ENCODE measurements at places on chromosomes 3 and 15.

- DNase-seq = peak; percentile 27
Measured at GRCh38 chr15:87672309-87673288, 583.9 kb downstream of the NTRK3 start.

GRCh38 chr15:95558131-95558530, 772.4 kb upstream of the NR2F2 start:
- no peak for DNase-seq

DNA sequence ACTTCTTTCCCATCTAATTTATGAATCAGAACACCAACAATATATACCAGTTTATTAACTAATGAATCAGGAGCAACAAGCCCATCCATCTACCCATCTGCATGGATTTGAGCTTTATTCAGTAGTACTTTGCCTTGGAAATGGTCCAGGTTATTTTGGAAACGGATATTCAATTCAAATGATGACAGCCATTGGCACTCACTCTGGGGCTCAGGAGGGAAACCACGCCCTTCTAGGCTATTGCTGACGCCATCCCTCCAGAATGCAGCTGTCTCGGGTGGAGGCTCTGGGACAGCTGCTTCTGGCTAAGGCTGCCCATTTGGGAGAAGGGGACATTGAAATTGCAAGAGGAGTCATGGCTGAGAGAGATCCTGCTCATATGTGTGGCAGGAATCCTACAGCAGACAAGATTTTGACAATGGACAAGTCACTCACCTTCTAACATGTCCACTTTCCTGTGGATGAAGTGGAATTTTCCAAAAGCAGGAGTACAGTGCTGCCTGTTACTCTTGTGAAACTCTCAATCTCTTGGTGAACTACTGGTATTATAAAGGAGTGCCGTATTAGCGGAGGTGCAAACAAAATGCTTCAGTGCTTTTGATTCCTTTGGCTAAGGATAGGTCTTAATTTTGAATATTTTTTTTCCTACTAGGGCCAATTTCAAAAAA, 29.3 kb upstream of the TRAK1 start:
- DNase-seq = peak; percentile 80

- DNase-seq = no peak
Measured at GRCh38 chr3:123818921-123819429, 65.2 kb downstream of the MYLK start.

DNA sequence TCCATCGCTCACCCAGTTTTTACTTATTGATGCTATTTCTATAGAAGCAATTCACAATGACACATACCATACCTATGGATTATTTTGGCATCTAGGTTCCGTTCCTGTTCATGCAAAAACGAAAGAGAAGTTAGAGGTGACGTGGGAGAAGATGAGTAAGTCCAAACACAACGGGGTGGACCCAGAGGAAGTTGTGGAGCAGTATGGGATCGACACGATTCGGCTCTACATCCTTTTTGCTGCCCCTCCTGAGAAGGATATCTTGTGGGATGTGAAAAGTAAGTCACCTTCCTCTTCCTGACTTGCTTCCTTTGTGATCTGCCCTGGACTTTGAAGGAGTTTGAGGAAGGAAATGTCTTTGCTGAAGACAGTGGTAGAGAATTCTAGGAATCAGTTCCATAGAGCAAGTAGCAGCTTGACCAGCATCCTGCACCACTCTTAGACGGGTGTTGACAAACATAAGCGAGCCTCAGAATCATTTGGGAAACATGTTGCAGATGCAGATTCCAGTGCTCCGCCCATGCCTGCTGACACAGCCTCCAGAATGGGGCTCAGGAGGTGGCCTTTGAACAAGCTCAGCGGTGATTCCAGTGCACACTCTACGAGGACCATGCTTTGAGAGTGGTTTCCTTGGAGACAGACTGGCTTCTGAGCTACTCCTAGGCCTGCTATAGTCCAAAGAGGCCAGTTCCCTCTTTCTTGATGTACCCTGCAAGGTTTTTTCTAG, 78.4 kb upstream of the LIMD1 start:
- DNase-seq = no peak

DNA sequence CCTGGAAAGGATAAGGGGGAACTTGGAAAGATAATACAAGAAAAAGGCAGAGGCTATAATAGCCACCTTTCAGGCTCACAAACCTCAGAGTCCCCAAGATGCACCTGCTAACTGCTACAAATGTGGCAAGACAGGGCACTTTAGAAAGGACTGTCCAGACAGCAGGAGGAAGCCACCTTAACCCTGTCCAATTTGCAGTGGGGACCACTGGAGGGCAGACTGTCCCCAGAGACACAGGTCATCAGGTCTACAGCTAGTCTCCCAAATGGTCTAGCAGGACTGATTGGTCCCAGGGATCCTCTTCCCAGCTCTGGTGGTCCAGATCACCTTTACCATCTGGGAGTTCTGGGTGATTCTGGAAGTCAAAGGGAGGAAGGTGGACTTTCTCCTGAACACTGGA, 882.5 kb upstream of the GBE1 start:
- DNase-seq = peak; percentile 4

DNA sequence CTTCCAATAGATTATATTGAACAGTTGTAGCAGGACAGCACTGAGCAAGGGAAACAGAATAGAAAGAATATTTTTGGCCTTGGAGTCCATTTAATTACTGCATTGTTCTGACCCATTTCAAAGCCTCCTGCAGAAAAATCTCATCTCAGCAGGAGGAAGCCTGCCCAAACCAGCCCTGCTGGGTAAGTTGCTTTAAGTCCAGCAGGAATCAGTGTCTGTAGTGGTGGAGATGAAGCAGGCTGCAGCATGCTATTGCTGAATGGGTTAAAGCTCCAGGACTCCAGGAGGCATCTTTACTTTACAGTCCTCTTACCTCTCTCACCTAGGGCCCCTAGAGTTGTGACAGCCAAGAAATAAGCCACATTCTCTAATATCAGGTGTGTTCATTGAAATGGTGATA, 380.3 kb upstream of the THBS1 start:
- no peak for DNase-seq

GRCh38 chr3:31100519-31100918, 206.1 kb upstream of the GADL1 start:
- DNase-seq = no peak

DNA sequence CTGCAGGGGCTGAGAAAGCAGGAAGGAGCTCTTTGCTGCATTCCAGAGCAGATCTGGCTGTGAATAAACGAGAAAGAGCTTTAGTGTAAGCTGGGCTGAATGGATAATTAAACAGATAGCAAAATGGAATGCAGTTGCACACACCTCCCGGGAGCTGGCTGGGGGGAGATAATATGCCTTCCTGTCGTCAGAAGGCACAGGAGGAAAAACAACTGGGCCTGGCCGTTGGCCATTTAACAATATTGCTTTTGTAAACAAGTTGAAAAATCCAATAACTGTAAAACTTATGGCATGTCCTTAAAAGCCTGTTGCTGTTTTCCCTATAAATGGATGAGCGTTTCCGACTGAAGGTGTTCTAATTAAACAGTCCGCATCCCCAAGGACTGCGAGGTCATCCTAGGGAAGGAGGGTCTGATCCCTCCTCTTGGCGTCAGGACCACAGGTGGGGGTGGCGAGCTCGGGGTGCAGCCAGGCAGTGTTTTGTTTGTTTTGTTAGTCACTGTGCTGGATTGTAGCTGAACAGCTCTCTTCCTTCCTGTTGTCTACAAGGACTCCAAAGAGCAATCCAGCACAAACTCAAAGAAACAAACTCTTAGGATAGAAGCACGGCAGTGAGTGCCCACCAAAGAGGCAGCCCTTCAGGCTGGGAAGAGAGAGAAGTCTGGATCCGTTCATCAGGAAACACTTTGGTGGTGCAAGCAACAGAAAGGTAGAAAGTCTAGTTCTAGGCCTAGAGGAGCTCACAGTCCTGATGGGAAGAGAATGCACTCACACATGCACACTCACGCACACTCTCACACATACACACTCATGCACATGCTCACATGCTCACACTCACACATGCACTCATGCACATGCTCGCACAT, 133.4 kb upstream of the SMAD3 start:
- DNase-seq = peak; percentile 69

GRCh38 chr15:98955331-98955730, 52.3 kb downstream of the PGPEP1L start:
- no peak for DNase-seq

DNA sequence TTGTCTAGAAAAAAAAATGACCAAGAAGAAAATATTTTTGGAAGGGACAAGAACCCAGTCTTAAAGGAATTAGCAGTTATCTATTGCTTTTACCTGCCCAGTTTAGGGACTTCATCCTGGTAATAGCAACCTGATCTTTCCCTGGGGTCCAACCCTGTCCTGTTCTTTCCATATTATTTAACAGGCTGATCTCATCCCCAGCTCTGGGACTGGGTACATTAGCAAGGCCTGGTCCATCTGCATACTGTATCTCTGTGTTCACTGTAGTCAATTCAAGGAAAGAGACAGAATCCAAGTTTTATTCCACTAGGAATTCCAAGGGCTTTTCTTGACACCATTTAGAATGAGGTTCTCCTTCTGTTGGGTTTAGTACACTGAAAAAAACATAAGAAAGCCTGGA, 191.7 kb upstream of the GADL1 start:
- DNase-seq = no peak

GRCh38 chr15:55513152-55513551, 5.1 kb upstream of the DNAAF4 start:
- DNase-seq = no peak

GRCh38 chr3:134820994-134821393, 25.9 kb downstream of the EPHB1 start:
- DNase-seq = no peak

DNA sequence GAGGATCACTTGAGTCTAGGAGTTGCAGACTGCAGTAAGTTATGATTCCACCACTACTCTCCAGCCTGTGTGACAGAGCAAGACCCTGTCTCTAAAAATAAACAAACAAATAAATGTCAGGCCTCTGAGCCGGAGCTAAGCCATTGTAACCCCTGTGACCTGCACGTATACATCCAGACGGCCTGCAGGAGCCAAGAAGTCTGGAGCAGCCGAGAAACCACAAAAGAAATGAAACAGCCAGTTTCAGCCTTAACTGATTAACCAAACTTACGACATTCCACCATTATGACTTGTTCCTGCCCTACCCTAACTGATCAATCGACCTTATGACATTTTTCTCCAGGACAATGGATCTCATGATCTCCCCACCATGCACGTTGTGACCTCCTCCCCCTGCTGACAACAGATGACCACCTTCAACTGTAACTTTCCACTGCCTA, 32.5 kb upstream of the ZKSCAN7 start:
- DNase-seq = no peak

- DNase-seq = peak; percentile 24
Measured at GRCh38 chr15:50315814-50316630, 39.0 kb downstream of the GABPB1 start.

DNA sequence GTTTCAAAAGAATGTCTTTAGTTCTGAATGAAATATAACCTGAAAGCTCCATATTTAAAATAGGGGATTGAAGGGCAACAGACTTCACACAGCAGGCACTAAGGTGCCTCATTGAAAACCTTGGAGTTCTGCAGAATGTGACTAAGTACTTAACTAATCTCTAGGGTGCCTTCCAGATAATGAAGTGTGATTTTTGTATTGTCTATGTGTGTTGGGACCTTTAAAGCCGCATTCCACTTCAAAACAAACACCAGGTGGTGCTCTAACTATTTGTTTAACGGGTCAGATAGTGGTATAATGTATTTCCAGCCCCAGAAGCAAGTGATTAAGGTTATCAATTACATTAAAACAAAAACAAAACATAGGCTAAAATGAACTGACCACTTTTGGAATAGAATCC, 28.0 kb downstream of the TFG start:
- DNase-seq = peak; percentile 3

DNA sequence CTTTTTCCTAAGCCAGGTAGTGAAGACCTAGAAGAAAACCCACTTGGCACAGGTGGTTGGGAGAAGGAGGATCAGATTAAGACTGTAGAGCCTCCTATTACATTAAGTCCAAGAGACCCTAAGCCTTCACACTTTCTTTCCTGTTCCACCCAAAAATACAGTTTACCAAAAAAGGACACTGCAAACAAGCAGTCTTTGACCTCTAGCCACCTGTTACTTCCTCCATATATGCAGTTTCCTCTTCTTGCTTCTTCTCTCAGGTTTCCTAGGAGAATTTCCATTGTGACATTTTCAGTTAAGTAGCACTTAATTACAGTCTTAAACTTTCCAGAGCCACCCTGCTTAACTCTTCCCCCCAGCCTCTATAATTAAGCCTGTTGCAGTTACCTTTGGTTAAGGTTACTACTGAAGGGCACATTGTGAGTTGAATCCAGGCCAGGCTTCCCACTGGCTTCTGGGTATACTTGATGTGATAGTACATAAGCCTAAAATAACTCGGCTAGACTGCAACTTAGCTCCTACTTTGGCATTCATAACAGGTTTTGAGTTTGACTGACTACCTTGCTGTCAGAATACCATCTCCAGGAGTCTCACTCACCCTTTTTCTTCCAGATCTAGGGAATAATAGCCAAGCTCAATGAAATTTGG, 114.2 kb upstream of the UMPS start:
- DNase-seq = no peak

GRCh38 chr15:70151003-70151402, 53.3 kb upstream of the TLE3 start:
- DNase-seq = no peak

DNA sequence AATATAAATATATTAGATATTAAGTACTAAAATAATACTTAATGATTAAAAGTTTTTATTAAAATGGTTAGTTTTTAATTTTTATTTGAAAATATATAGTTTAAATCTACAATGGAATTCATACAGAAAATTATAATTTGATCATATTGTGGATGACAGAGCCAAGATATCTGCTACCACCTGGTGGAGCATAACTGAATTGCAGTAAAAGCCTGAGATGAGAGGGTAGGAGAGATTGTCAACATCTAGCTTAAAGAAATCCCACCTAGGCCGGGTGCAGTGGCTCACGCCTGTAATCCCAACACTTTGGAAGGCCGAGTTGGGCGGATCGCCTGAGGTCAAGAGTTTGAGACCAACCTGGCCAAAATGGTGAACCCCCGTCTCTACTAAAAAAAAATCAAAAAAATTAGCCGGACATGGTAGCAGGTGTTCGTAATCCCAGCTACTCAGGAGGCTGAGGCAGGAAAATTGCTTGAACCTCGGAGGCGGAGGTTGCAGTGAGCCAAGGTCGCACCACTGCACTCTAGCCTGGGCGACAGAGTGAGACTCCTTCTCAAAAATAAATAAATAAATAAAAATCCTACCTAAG, 25.1 kb upstream of the CSTA start:
- no peak for DNase-seq

GRCh38 chr3:80554304-80554703, 786.5 kb upstream of the ROBO1 start:
- no peak for DNase-seq

- no peak for DNase-seq
Measured at GRCh38 chr3:159187706-159188105, 385.9 kb downstream of the MFSD1 start.

Data from HTR-8/SVneo (cell line).